ENCODE measurements at places on chromosomes 3 and 15.

- DNase-seq = no peak
These were observed at the start of gene CHRNB4 for GRCh38 chr15:78641102-78641748. TSS of gene CHRNB4 (minus strand) at chr15:78641210. CDS start at chr15:78641133, 77 bp downstream.

- no peak for DNase-seq
These were observed 291.6 kb downstream of the ADAMTS17 start for GRCh38 chr15:100049936-100050876.

DNA sequence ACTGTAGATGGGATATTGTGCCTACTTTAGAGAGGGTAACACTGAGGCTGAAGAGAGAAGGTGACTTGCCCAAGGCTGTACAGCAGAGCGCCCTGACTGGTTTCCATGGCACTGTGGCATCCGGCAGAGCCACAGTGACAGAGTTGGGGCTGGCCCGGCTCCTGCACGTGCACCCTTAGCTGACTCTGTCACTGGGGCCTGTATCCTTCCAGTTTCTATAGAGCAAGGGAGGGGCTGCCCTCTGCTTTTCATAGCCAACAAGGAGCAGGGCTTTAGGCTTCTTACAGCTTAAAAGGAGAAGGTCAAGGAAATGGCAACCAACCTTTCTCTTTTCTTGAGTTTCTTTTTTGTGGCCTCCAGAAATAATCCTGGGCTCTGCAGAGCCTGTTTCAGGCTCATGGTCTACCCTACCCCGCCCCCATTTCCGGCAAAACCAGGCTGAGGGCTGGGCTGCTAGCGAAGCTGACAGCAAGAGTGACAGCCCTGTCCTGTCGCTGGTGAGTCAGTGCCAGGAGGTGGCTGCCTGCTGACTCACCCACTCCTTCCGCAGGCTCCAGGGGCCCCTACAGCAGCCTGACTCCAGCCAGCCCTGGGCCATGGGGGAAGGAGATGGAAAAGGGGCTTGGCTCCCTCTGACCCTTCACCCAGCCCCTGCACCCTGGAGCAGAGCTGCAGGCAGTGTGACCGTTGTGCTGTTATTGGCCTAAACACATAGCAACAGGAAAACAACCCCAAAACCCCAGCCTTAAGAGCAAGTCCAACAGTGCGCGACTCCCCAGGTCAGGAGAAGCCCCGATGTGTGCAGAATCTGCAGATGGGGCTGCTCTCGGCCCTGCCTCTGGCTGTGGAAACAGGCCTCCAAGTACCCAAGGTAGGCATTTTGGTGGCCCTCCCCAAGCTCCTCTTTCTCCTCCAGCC is 29.8 kb downstream of the SLC6A6 start:
- peak; percentile 92 for DNase-seq

DNA sequence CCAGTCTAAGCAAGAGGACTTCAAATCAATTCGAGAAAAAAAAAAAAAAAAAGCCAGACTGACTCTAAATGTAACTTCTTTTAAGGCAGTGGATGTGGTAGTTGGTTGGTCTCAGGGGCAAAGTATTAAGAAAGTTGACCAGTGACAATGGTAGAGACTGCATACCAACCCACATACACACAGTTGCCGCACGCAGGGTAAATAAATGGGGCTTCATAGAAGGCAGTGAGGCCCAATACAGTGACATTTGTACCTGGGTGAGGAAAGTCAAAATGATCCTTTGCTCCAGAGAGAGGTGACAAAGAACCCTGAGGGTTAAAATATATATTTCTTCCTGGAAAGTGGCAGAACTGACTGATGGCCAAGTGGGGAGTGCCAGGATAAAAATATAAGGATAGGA is 100.8 kb upstream of the MEX3B start:
- DNase-seq = no peak

DNA sequence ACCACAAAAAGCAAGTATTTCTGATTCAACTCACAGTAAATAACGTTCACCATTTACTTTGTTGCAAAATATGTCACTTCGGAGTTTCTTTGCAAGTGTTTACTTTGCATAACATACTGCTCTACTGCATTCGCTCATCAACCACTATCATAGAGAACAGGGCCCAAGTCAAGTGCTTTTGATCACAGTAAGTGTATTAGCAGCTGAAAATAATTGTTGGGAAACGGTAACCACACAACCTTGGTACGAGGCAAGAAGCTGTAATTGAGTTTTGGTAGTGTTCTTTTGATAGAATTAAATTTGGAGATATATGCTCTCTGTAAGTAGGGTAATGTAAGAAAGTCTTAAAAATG is 80.1 kb downstream of the SATB1 start:
- no peak for DNase-seq

GRCh38 chr3:66018057-66019033 is 20.4 kb downstream of the MAGI1 start:
- no peak for DNase-seq

- DNase-seq = peak; percentile 4
These were observed 65.3 kb downstream of the SLC30A4 start for GRCh38 chr15:45457220-45457619.

DNA sequence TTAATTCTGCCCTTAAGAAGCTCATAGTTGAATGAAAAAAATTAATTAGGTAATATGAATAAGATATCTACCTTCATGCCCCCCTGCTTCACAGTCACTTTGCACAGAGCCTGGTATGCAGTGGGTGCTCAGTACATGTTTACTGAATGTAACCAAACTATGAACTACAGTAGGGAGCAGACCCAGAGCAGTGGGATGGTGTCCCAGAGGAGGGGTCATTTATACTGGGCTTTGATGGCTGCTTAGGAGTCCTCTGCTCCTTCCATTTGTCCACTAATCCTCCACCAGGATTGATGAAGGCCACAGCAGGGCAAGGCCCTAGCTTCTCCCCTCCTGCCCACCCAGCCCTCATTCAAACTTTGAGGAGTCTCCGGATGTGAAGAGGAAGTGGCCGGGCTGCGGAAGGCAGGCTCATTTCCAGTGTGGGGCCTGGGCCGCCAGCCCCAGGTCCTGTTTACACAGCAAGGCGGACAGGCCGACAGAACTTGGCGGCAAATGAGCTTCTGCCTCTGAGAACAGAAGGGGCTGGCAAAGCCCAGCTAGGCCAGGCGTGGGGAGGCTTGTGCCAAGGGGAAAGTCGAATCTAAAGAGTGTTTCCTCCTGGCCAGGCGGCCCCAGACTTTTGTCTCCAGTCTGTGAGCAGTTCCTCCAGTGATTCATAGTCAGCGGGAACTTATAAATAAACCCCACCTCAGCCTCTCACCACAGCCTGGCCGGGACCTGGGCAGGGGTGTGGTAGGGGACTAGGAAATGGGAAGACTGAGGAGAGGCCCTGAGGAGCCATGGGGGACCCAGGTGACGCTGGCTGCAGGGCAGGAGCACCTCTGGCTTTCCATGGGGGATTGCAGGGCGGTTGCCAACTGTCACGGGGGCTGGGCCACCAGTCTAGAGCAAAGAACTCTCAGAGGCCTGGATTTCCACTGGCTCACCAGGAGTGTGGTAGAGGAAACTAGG is 51.6 kb upstream of the LCTL start:
- DNase-seq = no peak

DNA sequence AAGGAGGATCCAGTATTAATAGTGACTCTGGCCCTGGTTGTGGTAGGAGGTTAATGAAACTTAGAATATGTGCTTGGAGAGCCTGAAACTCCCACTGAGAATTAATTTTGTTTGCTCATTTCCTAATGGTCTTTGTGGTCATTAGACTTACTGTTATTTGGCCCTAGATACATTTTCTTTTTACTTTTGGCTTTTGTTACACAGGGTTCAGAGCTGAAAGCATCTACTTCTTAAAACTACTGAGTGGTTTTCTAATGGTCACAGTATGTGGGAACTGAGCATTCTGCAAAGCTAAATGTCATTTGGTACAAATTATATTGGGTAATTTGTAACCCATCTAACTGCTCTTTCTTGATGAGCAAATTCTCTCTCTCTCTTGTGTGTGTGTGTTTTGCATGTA is 433.4 kb upstream of the IL12A start:
- no peak for DNase-seq

GRCh38 chr3:195086885-195087284 is 184.1 kb downstream of the XXYLT1 start:
- DNase-seq = no peak

- no peak for DNase-seq
These were observed 43.6 kb downstream of the TBC1D2B start for GRCh38 chr15:78033864-78034263.

DNA sequence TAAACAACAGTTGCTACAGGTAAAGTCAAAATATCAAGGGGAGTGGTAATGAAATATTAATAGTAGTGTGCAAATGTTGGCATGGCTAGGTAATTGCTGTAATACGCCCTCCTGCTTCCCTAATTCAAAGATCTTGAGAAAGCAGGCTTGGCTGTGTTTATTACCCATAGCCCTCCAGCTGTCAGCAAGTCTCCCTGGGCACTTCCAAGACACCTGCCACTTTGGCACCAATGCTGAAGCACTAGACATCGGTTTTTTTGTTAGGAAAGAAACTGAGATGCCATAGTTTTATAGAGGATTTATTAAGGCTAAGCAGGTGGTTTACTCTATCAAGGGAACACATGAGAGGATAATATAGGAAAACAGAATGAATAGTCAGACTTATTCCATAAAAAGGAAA is 64.4 kb downstream of the P2RY1 start:
- DNase-seq = no peak

DNA sequence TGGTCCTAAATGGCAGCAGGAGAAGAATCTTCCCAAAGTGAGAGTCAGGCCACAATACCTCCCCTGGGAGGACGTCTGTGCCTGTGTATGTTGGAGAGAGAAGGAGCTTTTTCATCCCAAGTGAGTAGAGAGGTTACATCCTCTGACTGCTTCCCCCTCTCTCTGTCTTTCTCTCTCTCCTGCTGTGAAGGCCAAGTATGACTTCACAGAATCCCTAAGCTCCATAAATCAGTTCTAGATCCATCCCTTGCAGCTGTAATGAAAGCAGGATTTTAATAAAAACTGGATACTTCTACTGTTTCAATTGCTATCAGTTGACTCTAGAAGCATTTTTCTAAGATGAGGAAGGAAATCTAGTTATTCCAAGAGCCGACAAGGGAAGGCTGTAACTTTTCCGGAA is 389.1 kb upstream of the PROK2 start:
- no peak for DNase-seq

- DNase-seq = no peak
These were observed 150.6 kb upstream of the TGFBR2 start for GRCh38 chr3:30455840-30456239.

GRCh38 chr15:77507911-77508310 is 87.2 kb downstream of the HMG20A start:
- DNase-seq = no peak

DNA sequence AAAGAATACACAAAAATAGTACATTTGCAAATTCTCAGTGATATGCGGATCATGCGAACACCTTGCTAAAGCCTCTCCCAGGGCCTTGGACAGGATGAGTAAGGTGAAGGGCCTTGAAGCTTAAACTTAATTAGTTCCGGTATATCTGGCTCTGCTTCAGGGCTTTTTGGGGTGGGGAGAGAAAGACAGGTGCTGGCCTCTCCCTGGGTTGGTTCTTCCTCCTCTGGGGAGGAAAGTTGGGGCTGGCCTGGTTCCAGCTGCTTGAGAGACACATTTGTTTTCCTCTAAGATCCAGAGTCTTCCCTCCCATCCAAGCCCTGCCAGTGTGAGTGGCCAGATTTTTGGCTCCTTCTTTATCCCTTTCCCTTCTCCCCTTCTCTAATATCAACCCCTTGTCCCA is 64.7 kb upstream of the EPHB3 start:
- no peak for DNase-seq

DNA sequence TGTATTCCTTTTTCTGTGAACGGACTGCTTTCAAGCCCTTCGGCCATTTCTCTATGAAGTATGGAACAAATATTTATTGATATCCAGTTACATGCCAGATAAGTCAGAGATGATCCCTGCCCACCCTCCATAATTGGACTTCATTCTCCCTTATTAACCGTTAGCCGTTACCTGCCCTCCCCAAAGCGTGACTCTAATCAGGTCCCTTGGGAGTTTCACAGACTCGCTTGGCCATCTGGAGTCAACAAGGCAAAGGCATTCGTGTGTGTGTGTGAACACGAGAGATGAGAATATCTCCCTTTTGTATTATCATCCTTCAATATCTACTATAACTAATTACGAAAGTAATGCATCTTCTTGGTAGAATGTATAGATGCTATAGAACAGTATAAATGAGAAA is 314.5 kb downstream of the TLE3 start:
- no peak for DNase-seq

- DNase-seq = no peak
These were observed 11.9 kb upstream of the PLA2G4D start for GRCh38 chr15:42106288-42106687.

DNA sequence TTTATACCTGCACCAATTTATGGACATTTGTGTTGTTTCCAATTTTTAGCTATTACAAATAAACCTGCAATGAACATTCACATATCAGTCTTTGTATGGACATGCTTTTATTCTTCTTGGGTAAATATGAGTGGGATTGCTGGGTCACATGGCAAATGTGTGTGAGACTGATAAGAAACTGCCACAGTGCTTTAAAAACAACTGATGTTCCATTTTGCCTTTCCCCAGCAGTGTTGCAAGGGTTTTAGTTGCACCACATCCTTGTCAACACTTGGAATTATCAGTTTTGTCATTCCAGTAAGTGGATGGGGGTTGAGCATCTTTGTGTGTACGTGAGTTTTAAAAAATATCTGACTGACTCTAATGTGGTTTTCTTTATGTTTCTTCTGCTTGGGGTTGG is 191.2 kb downstream of the PLCL2 start:
- no peak for DNase-seq

DNA sequence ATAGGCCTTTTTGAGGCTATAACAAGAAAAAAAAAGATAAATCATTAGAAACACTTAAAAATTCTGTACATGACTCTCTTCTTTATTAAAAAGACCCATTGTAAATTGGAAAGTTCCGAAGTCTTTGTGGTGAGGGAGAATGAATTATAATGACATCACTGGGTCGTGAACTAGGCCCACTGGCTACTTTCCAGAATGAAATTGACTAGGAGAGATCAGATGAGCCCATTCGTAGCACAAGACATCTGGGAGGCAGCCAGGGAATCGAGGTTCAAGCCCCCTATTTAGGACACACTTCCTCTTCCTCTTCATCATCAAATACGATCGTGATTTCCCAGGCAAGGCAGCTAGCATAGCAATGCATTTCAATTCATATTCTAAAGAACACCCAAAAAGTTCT is 889.8 kb upstream of the NR2F2 start:
- no peak for DNase-seq

DNA sequence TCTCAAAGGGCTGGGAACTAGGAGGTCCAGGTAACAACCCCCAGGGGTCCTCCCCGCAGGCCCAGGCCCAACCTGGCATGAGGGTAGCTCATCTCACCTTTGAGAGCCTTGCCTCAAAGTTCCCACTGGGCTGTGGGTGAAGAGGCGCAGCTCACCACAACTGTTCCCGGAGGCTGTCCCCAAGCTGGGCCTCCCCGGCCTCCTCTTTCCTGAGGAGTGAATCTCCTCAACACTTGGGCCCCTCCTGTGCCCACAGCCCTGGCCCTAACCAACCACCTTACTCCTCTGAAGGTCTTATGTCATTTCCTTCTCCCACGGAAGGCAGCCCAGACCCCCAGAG is 27.5 kb upstream of the CORO2B start:
- no peak for DNase-seq

- DNase-seq = no peak
These were observed 45.2 kb downstream of the ADAMTS7 start for GRCh38 chr15:78766041-78766440.

GRCh38 chr3:108100906-108101660 is 10.3 kb upstream of the CD47 start:
- no peak for DNase-seq
